HT1080 (cell line): ENCODE measurements at places on chromosomes 11 and 22. TPM values are rescaled to one million over a fixed set of nuclear protein-coding genes. Genes with fewer than 3 reads are reported as not detected.

GRCh38 chr22:49300241-49300640, 527.4 kb downstream of the BRD1 start:
- DNase-seq: no peak

- no peak for DNase-seq
Observed at GRCh38 chr22:39543095-39543494, 10.5 kb upstream of the RPS19BP1 start.

DNA sequence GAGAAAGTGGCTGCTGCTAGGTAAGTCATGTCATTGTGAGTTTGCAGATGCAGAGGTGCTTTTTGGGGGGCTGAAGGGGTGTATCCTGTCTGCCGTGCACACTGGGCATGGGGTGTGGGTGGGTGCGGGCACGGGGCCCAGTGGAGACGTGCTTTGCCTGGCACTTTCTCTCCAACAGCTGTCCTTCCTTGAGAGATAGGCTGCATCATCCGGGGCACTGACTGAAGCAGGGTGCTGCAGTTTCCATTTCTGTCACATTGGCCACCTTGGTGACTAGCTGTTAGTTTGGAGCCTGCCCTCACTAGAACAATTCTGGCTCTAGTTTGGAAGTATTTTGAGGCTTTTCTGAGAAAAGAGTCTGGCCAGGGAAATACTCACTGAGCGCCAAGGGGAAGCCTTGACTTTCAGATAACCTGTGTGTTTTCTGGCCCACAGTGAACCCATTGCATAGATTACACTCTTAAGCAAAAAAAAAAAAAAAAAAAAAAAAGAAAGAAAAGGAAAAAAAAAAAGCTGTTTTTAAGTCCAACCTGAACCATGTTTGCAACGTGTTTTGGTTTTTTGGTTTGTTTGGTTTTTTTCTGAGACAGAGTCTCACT, 219.2 kb downstream of the NAV2 start:
- no peak for DNase-seq

DNA sequence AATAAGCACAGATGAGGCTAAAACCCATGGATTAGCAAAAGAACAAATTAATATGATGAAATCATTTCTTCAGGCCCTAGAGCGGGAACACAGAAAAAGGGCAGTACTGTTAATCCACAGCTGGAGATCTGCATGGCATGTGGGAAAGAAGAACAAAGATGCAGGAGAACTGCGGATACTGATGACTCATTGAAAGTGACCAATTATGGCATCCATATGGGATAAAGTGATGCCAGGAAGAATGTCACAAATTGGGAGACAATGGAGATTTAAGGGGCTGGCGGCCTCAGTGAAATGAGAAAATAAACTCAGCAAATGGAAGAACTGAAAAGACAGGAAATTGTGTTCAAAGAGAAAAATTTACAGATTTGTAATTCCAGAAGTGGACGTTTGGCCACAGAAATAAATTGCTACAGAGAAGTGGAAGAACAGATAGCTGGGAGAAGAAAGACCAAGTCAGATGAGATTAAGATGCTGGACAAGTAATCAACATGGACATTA, 39.4 kb downstream of the SIK3 start:
- DNase-seq: peak; percentile 74

- no peak for DNase-seq
Observed at GRCh38 chr11:117502779-117503100, 175.1 kb downstream of the CEP164 start.

- DNase-seq: no peak
Observed at GRCh38 chr11:129414144-129414872, 38.7 kb downstream of the BARX2 start.

GRCh38 chr11:122696662-122697061, 41.1 kb downstream of the UBASH3B start:
- no peak for DNase-seq

DNA sequence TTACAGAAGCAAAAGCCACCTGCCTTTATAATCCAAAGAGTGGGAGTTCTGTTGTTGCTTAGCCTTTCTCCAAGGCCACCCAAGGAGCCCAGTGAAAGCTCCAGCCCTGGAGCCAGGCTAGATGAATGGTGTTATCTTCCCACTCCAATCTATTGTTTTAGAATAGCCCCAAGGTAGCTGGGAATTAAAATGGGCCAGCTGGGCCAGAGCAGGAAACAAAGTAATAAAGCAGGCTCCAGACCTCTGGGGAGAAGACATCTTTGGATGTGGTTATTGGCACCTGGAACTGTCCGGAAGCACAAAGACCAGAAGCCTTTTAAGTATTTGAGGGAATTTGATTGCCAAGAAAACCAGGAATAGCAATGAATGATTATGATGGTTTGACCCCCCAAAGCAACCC, 8.8 kb downstream of the C11orf96 start:
- no peak for DNase-seq

GRCh38 chr11:15190611-15191010, 75.9 kb downstream of the INSC start:
- DNase-seq: no peak

DNA sequence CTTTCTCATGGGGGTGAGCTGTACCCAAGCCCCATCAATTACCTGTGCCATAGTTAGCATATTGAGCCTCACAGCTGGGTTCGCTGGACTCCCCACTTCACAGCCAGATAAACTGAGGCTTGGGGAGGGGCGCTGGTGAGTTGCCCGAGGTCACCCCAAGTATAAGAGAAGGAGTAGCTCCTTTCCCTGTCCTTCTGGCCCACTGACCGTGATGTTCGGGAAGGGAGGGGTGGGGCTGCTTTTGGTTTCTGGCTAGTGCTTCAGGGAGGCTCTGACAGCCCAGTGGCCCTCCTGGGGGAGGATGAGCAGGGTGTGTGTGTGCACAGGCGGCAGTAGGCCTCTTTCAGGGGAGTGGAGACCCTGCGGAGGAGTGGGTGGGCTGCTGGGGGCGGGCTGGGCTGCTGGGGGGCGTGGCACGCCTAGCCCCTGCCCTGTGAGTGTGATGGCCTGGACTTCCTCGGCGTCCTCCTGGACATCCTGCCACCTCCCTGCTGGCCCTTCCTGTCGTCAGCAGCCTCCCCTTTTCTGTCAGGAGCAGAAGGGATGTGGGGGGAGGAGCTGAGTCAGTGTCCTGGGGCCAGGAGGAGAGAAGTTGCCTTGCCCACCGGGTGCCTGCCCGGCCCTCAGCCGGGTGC, 50.3 kb downstream of the TRIOBP start:
- peak; percentile 63 for DNase-seq

- DNase-seq: peak; percentile 79
Observed at GRCh38 chr22:41822317-41823057, 10.4 kb upstream of the SREBF2 start.

GRCh38 chr11:23205156-23205871, 345.0 kb upstream of the CCDC179 start:
- no peak for DNase-seq

DNA sequence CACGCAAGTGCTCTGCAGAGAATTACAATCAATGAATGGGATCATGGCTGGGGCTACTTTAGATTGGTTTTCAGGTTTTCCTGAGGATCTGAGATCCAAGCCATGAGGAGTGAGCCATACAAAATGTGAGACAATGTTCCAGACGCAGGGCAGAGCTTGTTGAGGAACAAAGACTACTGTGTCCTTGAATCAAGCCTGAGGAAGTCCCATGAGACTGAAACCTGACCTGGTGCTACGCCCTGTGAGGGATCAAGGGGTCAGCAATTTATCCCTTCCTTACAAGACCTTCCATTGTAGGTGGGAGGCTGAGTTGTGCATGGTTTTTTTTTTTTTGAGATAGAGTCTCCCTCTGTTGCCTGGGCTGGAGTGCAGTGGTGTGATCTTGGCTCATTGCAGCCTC, 2.1 kb downstream of the INCENP start:
- peak; percentile 48 for DNase-seq

- no peak for DNase-seq
Observed at GRCh38 chr11:8167796-8168195, 1.0 kb downstream of the RIC3 start.

- DNase-seq: no peak
Observed at GRCh38 chr11:20488352-20488751, 100.8 kb downstream of the PRMT3 start.

GRCh38 chr11:106480581-106481190, 403.2 kb downstream of the AASDHPPT start:
- DNase-seq: peak; percentile 41

GRCh38 chr11:108218912-108219783, 3.3 kb downstream of the NPAT start:
- no peak for DNase-seq

DNA sequence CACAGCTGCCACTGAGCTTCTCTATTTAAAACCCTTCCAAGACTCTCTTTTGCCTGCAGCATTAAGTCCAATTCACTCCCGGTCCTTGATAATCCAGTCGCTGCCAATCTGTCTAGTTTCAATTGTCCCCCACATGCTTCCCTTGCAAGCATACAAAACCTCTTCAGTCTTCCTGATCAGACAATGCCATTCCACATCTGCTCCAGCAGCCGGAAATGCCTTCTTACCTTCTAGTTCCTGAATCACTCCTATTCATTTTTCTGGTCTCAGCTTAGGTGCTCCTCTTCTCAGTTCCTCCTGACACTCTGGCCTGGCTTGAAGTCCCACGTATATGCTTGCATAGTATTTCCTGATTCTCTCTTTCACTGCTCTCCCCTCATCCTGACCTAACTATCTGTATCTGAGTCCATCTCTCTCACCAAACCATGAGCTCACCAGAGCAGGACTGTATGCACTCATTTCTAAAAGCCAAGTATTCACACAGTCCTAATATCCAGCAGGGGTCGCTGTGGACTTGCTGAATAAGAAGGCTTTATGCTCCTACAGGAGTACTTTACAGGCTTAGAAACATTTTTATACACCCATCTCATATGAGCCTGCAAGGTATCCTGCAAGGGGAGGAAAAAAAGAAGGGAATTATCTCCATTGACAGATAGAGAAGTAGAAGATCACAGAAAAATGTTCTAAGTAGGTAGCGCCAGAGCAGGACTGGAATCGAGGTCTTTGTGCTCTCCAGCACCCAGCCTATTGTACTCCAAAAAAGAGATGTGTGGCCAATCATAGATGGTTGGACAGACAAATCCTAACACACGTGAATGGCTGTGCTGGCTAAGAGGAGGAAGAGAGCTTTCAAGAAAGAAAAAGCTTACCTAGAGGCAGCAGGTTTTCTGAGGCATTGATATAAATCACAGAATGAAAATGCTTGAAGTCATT, 19.2 kb downstream of the XRRA1 start:
- DNase-seq: peak; percentile 88

GRCh38 chr11:107711861-107712755, at the start of gene SLN:
SLN (minus strand) TSS chr11:107712056.
- no peak for DNase-seq

GRCh38 chr11:62497132-62497801, 49.3 kb downstream of the AHNAK start:
- DNase-seq: peak; percentile 87

Gene MYRF
- 2.8 and 2.9 TPM in 2 replicates for total RNA-seq

Gene MPST
- 127 and 145 TPM in 2 replicates for total RNA-seq

Gene TXNRD2
- total RNA-seq: 94.5 and 120 TPM in 2 replicates

Gene SLC39A13
- 51.9 and 69.9 TPM in 2 replicates for total RNA-seq

Gene RFPL1
- total RNA-seq: not detected in 2 replicates

Gene SERPINH1
- total RNA-seq: 241 and 271 TPM in 2 replicates

Gene SF1
- 110 and 153 TPM in 2 replicates for total RNA-seq

Gene SEPTIN3
- total RNA-seq: not detected in 2 replicates

Gene PDGFD
- total RNA-seq: not detected in 2 replicates
